Stimulated activated CD4-positive, alpha-beta T cell treated with anti-CD3 and anti-CD28 coated beads, TNF-alpha, amount 100 ng/mL, for 1 hour (primary cell): ENCODE measurements at places on chromosomes 6 and 20.

DNA sequence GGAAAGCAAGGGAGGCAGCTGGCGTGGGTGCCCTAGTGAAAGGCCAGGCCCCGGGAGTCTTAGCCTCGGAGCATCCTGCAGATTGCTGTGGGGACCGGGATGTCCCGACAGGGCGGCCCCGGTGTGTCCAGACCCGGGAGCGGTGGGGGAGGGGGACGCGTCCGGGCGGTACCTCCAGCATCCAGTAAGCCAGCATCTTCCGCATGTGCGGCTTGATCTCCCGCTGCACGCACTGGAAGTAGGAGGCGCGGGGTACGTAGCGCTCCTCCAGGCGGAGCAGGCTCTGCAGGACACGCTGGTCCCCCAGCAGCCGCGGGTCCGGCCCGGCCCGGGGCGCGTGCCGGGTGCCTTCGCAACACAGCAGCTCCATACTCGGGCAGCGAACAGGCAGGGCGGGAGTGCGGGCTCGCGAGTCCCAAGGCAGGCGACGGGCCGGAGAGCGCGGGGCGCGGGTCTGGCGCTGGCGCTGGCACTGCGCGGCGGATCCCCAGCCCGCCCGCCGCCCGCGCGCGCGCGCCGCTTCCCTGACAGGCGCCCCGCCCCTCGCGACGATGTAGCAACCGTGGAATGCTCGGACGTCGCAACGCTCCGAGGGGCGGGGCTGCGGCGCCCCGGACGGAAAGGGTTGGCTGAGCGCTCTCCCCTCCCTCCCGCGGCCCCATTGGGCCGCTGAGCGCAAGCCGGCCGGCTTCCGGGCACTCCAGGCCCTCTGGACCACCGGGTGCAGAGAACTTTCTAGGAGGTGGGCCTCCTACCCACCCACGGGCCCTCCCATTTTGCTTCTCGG lies at the start of gene CCND3:
Gene CCND3, minus strand, starts transcription at position 529 of the 787 bp plus-strand sequence. Its CDS starts 159 bp downstream, at position 370.
- DNase-seq: peak; percentile 61

DNA sequence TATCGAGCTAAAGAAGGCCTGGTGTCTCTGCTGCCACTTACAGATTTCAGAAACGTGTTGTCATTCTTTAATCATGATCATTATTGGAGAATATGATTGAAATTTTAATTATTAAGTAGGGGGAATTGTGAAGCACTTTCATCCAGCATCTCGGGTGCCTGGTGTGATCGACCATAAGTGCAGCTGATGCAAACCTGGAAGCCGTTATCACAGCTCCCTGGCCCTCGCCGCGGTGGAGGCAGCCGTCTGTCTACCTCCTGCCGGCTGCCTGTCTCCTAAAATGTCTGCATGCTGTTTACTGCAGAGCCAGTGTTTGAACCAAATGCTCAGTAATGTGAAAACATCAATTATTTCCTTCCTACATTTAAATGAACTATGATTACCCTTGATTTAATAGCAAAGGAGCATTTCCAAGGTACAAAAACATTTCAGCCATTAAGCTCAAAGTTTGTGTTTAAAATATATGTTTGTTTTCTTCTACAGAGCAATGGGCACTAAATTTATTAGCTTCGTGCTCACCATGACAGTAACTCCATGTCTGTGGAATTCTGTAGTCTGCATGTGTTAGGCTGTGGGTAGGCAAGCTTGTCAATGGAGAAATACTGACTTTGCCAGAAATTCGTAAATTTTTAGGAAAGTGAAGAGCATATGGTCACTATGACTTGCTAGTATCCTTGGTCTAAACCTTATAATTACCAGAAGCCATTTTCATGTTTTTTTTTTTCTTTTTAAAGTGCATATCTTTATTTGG lies 184.5 kb upstream of the AGPAT4 start:
- DNase-seq: no peak

GRCh38 chr6:77502981-77503380 lies 39.7 kb upstream of the HTR1B start:
- DNase-seq: no peak

GRCh38 chr6:91667596-91667995 lies 1080.7 kb upstream of the MAP3K7 start:
- no peak for DNase-seq

DNA sequence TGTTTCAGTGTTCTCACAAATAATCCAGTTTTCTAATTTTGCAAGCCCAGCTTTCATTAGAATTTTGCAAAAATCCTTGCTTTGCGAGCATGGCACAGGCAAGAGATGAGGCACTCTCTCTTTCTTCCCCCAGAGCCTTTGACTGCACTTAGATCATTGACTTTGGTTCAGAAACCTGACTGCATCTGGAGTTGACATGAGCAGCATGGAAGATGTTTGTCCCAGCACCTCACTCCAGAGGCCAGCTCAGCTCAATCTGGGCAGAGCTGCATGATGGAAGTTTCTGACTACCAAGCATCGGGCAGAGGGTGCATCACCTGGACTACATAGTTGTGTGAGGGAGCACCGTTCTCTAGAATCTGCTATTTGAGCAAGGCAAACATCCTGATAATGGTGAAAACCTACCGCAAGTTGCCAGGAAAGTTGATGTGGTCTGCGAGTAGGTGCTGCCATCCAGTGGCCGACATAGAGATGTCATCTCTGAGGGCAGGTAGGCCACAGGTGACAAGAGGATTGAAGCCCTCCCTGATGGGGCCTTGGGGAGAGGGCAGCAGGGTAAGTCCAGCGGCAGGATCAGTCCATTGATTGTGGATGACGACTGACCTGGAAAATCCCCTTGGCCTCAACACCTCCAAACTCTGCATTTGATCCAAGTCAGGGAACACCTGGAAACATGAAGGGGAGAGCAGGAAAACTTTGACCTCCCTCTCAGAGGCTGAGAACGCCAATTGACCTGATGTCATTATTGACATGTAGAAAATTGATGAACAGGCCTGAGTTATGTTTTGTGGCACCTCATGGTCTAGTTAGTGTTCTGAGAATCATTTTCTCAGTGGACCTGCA lies 3.8 kb upstream of the LPA start:
- DNase-seq: no peak

DNA sequence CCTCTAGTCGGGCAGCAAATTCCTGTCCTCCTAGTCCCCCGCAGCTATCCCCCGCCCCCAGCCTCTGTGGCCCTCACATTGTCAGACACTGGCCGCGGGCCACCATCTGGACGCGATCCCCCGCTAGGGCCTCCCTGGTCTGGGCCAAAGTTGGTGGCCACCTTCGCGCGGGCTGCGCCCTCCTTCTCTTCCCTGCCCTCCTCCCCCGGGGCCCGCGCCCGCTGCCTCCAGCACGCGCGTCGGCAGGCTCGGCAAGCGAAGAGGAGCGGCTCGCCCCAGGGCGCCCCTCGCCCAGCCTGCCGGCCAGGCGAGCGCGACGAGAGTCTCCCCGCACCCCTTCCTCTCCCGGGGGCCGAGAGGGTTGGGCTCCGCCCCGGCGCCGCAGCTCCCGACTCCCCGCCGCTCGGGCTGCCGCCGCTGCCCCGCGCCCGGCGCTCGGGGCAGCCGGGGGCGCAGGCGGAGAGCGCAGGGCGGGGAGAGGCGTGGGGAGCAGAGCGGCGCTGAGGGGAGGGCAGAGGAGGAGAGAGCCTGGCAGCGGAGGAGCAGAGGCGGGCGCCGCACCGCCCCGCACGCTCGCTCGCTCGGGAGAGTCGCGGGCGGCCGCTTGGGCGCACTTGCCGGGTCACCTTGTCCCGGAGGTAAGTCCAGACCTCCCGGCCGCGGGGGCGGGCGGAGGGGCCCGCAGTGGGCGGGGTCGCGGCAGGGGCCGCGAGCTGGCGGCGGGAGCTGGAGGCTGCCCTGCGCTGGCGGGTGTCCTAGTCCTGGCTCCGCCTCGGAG lies at the start of gene SYNDIG1:
Gene SYNDIG1, plus strand, starts transcription at position 514 of the 778 bp plus-strand sequence. CDS start 73,469 bp downstream, outside the sequence.
- no peak for DNase-seq

GRCh38 chr6:136593748-136594490 lies 43.7 kb upstream of the MAP7 start:
- DNase-seq: no peak

GRCh38 chr6:68054756-68055155 lies 580.3 kb upstream of the ADGRB3 start:
- no peak for DNase-seq

DNA sequence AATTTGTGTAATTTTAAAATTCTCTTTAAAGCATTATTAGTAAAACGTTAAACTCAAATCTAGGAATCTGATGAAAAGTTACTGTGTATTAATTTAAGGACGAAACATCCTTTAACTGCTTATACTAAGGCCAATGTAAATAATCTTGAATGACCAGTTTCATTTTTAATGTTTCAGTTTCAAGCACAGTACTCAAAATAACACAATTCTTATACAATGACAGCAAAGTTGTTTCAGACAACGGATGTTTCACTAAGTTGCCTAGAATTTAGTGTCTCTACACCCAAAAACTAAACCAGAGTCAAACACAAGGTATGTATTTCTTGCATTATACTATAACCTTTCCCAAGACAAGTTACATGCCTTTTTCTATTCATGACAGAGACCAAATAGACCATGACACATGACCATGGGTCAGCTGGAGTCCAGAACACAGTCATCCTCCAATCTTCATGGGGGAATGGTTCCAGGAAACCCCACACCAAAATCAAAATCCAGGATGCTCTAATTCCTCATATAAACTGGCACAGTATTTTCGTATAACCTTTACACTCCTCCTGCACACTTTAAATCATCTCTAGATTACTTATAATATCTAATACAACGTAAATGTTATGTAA lies 7.7 kb downstream of the PHIP start:
- no peak for DNase-seq

DNA sequence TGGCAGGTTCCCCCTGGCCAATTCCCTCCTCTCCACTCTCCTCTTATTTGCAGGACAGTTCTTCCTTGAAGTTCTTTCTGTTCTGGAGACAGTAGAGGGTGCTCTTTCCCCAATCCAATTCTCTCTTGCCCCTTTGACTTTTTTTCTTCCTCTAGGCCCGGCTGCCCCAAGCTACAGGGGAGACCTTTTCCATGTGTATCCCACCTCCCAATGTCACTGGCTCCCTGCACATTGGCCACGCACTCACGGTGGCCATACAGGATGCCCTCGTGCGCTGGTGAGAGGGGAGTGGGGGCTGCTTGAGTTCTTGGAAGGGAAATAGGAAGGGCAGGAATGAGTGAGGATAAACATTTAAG lies 1.5 kb downstream of the VARS2 start:
- no peak for DNase-seq

- no peak for DNase-seq
Observed at GRCh38 chr6:128525406-128525805, 5.0 kb upstream of the PTPRK start.

GRCh38 chr6:117521791-117522502 lies 39.5 kb downstream of the DCBLD1 start:
- DNase-seq: no peak

- no peak for DNase-seq
Observed at GRCh38 chr20:43824309-43825050, 90.2 kb upstream of the TOX2 start.

GRCh38 chr6:109055771-109056235 lies 38.8 kb downstream of the SESN1 start:
- no peak for DNase-seq

GRCh38 chr6:64459411-64459944 lies 823.9 kb downstream of the PHF3 start:
- no peak for DNase-seq

- no peak for DNase-seq
Observed at GRCh38 chr6:15441215-15441868, 195.5 kb downstream of the JARID2 start.

DNA sequence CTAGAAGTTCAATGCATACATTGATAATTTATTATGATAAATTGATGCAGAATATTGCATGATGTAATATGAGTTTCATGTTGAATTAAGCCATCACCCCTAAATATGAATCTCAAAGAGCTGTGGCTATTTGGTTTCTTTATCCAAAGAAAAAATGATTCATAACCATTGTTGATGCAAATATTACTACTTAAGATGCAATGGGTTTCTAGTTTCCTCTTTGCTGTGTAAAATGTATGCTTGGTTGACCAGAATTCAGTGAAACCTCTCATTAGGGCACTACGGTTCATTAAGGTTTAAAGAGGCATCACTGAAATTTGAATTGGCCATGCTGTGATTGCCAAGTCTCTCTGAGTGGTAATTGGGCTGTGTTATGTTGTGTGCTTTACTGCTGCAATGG lies 492.5 kb upstream of the FLRT3 start:
- no peak for DNase-seq

- no peak for DNase-seq
Observed at GRCh38 chr20:60764771-60765170, 487.3 kb upstream of the CDH4 start.

GRCh38 chr6:162532283-162533008 lies 195.1 kb downstream of the PRKN start:
- DNase-seq: no peak

- DNase-seq: no peak
Observed at GRCh38 chr6:20723236-20723635, 189.0 kb downstream of the CDKAL1 start.

GRCh38 chr6:163405412-163406309 lies 8.9 kb upstream of the QKI start:
- DNase-seq: no peak

DNA sequence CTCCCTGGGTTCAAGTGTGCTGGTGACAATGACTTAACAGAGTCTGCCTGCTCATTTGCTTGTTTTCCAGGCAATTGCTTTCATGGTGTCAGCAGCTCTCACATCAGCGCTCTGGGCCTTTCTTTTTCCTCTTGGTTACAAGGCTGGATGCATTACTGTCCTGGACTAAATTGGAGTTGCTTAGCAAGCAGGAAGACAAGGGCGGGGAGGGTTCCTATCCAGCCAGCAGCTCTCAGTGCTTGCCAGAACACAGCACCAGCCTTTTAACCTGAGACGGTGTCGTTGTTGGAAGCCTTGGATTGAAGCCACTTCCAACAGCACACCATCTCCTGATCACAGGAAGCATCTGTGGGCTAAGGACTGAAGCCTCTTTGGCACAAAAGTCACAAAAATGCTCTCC lies 606.9 kb downstream of the CDH26 start:
- no peak for DNase-seq

GRCh38 chr6:168121303-168121665 lies 42.3 kb upstream of the FRMD1 start:
- DNase-seq: no peak

GRCh38 chr6:227074-227782 lies 65.1 kb upstream of the DUSP22 start:
- DNase-seq: no peak

- no peak for DNase-seq
Observed at GRCh38 chr20:50312682-50313521, 122.3 kb downstream of the CEBPB start.

DNA sequence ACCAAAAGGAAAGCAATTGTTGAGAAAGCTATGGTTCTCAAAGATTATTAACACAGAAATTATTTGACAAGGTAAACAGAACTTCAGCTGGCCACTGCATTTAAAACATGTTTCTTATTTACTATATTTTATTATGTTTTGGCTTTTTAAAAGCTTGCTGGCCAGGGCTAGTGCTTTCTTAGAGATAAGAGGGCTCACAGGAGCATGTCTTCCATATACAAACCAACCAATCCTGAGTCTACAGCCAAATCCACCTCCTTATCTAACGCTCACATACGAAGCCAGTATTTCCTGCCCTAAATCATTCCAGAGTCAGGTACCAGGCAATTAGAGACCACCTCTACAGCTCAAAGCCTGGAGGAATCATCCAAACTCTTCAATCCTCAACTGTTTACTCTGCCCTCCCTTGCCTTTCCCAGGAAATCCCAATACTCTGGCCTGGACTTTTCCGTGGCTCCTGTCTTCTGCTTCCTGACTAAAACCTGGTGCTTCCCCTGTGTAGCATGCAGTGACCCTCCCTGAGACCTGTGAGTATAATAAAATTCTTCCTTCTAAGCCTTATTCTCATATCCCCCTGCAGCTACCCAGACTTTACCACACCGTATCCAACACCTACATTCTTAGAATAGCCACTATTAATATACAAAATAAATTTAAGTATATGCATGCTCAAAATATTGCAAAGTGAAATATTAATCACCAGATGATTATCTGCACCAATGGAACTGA lies 33.2 kb downstream of the RANBP9 start:
- DNase-seq: no peak
